Stimulated activated CD8-positive, alpha-beta memory T cell treated with anti-CD3 and anti-CD28 coated beads, Interleukin-12 subunit alpha, Interleukin-12 subunit beta, amount 100 ng/mL, for 1 hour (primary cell): ENCODE measurements at places on chromosomes 5 and 9.

DNA sequence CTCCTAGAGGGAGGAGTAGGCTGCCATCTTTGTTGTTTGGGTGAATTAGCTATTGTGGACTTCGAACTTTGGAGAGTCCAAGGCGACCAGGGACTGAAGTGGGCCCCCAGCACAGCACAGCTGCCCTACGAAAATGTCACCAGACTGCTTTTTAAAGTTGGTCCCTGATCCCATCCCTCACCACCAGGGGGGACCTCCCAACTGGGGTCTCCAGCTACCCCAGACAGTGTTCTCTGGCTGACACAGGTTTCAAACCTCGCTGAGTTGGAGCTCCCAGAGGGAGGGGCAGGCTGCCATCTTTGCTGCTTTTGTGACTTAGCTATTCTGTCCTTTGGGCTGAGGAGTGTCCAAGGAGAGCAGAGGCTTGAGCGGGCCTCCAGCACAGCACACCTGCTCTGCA is 45.7 kb upstream of the ADRB2 start:
- no peak for DNase-seq

DNA sequence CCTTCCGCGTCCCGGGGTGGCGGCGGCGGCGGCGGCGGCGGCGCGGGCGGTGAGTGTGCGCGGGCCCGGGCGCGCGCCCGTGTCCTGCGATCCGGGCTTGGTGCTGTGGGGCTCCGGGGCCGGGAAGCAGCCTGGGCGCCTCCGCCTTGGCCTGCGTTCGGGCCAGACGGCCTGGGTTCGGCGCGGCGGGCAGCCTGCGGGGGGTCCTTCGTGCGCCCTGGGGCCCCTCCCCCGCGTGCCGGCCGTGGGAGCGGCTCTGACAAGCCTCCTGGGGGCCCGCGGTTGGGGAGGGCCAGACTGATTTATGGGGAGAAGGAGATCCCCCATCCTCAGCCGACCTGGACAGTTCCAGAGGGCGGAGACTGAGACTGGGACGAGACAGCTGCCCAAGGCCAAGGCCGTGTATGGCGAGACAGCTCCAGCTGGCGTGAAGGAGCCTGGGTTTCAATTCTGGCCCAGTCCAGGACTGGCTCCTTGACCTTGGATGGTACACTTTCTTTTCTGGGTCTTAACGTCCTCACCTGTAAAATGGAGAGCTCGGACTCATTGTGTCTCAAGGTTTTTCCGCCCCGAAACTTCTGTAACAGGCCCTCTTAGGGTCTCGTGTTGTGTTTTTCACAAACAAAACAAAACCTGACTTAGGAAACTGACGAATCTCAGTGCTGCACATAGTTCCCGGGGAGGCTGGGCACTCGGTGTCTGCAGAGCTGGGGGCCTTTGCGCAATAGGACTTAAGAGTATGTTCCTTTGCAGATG is 603 bp downstream of the TMEM268 start:
- peak; percentile 13 for DNase-seq

DNA sequence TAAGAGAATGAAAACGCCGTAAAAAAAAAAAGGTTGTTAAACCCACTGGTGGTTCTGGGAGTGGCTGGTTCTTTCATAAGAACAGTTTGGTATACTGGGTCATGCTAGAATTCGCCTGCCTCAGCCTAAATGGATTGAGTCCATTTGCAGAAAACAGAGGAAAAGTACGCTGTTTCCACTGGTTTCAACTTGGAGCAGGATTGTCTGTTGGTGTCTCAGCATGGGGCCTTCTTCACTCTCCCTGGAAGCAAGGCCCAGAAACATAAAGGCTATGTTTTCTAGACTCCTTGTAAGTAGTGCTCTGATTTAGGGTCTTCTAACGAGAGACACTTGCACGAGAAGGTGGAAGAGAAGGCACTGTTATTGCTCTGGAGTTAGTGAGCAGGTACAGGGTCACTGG is 116.9 kb upstream of the MTAP start:
- DNase-seq = no peak

DNA sequence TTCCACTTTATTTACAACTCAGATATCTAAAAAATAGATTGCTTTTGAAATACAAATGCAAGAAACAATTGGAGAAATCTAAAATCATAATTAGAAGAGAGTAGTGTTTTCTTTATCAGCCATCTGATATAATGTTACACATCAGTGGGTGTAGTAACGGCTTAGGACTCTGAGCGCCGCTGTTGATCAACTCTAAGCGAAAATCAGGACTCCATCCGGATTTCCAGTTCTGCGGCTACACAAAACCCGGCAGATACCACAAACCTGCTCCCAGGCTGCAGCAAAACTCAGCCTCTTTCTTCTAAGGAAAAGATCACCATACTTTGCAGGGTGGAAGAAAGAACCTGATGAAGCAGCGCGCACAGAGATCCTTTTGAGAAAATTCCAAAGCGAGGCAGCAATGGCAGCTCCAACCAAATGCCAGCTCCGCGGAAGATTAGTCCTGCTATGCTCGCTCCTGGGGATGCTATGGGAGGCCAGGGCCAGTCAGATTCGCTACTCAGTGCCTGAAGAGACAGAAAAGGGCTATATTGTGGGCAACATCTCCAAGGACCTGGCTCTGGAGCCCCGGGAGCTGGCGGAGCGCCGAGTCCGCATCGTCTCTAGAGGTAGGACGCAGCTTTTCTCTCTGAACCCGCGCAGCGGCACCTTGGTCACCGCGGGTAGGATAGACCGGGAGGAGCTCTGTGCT is at the start of gene PCDHGA9:
PCDHGA9 (plus strand) TSS at position 226 of the 691 bp plus-strand sequence; CDS start at position 401, 175 bp downstream.
- DNase-seq = no peak

- DNase-seq = no peak
Observed at GRCh38 chr5:169161022-169161680, 139.8 kb downstream of the SLIT3 start.
